ENCODE measurements at places on chromosomes 4 and X. TPM values are rescaled to one million over a fixed set of nuclear protein-coding genes. Genes with fewer than 3 reads are reported as not detected.

TNIP3 gene
- total RNA-seq: under 0.01 TPM

CTAG2 gene
- not detected for total RNA-seq

UNC5C gene
- 14.3 TPM for total RNA-seq

- no peak for DNase-seq
Observed at GRCh38 chr4:136390824-136391223, 1141.5 kb downstream of the PCDH18 start.

- no peak for DNase-seq
Observed at GRCh38 chr4:83043801-83044407, 8.9 kb downstream of the COPS4 start.

DNA sequence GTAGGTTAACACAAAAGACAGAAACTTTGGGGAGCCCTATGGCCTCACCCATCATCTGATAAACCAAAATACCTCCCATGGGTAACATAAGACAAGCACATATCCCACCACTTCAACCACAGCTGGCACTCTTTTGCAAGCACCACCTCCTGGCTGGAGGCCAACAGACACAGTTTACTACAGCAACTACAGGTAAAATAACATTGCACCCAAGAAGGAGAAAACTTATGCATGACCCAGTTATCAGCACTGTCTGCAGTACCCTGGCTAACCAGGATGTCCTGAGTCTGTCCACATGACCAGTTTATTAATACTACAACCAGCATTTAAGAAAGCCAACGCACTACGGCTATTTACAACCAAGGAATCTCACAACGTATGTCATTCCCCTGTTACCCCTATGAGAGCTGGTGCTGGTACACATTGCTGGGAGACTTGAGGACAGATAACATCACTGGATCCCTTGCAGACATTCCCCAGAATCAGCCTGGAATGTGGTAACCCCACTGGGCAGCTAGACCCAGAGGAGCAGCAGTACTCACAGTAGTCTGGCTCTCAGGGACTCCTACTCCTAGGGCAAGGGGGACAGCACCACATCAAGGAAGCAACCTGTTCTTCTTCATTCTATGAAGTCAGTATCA is 32.0 kb downstream of the ELF2 start:
- no peak for DNase-seq

DNA sequence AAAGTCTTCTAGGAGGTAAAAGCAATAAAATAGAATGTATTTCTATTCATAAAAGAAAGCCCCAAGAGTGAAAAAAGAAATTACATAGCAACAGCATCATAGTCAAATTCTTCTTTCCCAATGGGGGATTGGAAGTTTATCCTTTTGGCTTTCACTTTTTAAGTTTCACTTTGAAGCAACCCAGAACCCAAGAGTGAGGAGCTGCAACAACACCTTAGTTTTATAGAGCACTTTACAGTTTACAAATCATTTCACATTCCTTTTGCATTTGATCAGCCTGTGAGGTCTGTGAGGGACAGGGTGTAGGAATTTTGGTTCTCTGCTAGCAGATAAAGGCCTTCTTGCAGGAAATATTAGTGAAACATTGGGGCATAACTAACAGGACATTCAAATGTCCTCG is 112.0 kb upstream of the NDP start:
- no peak for DNase-seq

- DNase-seq: no peak
Observed at GRCh38 chr4:171817026-171817425, 3.8 kb downstream of the GALNTL6 start.

Data from frontal cortex (tissue), 4 donors.